ENCODE measurements at places on chromosomes 7 and 10.

DNA sequence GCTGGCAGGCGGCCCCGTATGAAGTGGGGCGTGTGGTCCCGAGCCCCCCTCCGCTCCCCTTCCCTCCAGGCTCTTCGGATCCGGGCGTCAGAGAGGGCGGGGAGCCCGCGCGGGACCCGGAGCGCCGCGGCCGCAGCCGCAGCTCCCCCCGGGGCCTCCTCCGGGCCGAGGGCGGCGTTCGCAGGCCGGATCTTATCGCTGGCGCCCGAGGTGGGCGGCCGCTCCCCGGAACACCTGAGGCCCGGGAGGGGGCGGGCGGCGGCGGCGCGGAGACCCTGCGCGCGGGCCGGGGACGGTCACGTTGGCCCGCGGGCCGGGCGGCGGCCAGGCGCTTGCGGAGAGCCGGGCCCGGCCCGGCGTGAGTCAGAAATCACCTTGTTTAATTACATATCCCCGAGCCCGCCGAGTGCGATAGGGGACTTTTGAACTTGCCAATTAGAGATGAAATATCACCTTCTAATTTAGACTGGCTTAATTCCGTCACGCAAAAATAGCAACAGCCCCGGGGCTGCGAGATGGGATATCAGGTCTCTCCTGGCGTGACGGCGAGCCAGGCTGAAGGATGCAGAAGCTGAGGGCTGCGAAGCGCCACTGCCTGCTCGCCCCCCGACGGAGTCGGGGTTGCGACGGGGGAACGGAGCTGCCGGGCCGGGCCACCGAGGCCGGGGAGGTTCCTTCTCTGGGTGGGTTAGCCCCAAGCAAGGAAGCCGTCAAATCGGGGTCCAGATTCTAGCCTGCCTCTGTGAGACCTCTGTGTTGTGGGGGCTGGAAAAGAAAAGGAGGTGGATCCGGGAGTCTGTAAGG is 43.4 kb downstream of the LDB3 start:
- DNase-seq = peak; percentile 10

- no peak for DNase-seq
Measured at GRCh38 chr10:121828045-121828444, 99.8 kb downstream of the ATE1 start.

DNA sequence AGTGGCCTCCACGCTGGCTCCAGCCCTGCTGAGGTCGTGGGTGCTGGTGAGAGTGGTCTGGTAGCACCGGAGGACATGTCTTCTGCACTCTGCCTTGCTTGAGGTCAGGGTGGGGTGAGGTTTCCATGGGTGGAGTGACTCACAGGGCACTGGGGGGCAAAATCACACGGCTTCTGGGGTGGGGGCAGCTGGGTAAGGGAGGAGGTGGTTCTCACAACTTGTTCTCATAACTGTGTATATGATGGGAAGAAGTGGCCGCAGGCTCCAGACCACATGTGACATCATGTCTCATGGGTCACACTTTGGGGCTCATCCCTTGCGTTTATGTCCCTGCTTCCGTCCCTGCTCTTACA is 884 bp upstream of the PRF1 start:
- DNase-seq = peak; percentile 57

GRCh38 chr7:4406288-4407058 is 275.6 kb upstream of the FOXK1 start:
- no peak for DNase-seq

DNA sequence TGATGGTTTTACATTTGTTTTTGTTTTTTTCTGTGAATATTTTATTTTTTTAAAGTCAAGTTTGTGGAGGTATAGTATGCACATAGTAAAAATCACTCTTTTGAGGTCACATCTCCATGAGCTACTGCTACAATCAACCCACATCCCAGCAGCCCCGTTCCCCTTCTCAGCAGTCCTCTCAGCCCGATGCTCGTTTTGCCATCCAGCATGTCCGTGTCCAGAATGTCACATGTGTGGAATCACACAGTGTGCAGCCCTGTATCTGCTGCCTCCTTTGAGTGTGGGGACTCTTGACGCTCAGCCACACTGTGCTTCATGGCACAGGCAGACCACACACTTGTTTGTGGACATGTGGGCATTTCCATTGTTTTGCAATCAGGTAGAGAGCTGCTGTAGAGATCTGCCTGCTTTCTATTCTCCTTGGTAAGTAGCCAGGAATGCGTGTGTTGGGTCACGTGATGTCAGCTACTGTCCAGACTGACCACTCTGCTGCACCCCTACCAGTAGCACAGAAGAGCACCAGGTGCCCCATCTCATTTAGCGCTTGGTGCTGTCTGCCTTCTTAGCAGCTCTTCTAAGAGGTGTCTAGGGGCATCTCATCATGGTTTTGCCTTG is 71.6 kb upstream of the CAMK2B start:
- DNase-seq = no peak

DNA sequence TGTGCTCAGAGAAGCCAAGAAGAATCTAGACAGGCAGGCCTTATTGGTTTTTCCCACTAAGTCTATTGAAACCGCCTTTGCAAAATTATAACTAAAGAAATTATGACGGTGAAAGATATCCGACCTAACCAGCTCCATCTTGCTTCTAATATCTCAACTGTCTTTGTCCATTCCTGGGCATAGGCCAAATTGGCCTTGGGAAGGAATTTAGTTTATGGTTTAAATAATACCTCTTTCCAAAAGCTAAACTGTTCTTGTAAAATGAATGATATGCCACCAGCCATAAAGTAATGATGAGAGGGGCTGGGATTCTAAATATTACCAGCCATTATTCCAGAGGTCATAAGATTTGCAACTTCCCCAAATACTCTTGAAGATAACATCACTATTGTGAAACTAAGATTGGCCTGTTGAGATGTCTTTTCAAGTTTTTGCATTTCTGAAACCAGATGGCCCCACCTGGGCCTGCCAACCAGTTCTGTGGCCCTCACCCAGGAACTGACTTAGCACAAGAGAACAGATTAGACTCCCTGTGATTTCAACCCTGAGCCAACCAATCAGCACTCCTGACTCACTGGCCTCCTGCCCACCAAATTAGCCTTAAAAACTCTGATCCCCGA is 41.2 kb upstream of the SLC35G1 start:
- DNase-seq = no peak

DNA sequence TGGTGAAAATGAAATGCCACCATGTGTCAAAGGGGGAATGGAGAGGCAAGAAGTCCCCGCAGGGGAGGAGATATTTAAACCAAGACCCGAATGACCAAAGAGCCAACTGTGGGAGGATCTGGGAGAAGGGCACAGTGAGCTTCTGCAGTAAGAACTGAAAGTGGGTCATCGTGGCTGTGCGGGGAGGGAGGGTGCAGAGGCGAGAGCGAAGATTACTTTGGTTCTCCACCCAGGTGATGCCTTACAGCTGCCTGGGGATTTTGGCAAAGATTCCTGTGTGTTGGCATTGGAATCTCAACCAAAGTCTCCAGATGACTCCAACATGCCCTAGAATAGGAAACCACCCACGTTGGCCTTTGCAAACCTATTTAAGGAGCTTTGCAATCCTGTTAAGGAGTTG is 44.2 kb upstream of the ADAM12 start:
- DNase-seq = no peak

GRCh38 chr7:50396856-50397255 is 53.3 kb downstream of the FIGNL1 start:
- DNase-seq = no peak

DNA sequence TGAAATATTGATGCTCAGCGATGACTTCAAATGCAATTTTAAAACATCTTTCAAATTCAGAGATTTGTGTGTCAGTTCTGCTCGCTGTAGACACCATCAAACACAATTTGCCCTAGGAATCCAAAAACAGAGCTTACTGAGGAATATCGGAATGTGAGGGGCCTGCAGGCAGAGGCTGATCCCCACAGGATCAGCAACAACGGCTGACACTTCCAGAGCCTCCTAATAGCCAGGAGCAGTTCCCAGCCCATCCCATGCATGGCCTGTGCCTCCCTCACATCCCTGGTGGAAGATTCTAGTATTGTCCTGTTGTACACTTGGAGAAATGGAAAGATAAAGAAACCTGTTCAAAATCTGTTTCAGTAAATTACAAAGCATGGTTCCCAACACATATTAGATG is 129.7 kb upstream of the VWC2 start:
- no peak for DNase-seq

DNA sequence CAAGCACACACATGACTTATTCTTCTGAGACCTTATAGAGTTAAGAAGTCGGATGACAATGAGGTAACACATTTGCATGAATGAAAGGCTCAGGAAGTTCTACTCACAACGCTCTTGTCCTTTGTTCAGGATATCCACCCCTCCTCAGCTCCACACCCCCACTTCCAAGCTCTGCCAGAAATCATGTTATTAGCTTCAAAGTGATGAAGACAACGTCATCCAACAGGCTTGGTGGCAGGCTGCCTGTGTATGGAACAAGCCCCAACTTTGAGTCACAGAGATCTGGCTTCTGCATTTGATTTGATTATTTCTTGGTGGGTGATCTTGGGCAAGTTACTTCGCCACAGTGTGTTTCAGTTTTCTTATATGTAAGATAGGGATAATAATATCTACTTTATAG is 12.4 kb upstream of the BMPER start:
- DNase-seq = no peak

DNA sequence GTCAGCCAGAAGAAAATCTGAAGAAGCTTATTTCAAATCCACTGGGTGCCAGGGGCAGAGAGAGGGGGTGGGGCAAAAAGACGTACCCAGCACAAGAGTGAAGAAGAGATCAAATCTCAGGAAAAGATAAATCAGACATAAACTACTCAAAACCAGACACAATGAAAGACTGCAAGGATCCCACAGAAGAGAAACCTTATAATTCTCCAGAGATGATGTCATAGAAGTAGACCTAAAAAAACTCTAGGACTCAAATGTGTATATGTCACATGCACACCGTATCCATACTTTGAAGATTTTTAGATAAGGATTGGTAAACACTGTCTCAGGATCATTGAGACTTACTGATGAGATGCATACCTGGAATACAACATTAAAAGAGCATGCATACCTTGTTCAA is 98.5 kb upstream of the PIK3CG start:
- DNase-seq = no peak

GRCh38 chr10:52965509-52965908 is 192.9 kb upstream of the MBL2 start:
- DNase-seq = no peak

DNA sequence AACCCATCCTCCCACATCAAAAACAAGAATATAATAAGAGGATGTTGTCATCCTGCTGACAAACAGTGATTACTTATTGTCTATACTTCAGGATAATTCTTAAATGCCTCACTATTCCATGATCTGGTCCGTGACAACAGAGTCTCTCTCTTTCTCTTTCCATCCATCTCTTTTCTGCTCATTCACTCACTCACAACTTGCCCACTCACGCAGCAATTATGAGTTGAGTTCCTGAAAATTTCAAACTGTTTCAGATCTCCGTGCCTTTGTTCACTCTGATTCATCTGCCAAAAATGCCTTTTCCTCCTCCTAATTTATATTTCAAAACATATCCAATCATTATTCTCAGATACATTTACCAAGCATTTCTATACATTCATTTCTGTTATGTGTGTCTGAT is 1.4 kb downstream of the OR6B1 start:
- DNase-seq = no peak

- DNase-seq = no peak
Measured at GRCh38 chr7:41918597-41918996, 215.7 kb upstream of the INHBA start.

GRCh38 chr10:23694446-23694920 is 255.6 kb downstream of the OTUD1 start:
- DNase-seq = no peak

DNA sequence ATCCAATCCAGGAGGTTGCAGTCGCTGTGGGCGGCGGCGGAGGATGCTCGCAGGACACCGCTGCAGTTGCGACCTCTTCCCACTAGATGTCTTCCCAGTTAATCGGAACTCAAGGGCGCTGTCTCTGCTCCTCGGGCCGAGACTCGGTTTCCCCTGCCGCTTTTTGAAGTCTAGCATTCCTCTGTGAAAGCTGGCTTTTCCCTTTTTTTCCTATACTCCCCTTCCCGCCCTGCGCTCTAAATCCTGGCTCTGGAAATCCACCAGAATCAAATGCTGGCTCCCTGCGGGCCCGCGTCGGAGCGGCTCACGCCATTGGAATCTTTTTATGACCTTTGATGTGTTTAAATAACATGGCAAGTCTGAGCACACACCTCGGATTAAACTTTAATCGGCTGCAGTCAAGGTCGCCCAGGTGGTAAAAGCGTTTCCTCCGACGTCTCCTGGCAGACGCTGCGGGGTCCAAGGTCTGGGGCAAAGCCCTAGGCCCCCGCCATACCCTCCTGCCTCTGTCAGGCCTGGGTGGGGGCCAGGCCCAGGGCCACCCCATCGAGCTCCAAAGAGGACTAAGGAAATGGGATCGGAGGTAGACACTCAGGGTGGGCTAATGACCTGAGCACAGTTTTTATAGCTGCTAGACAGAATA is 10.7 kb upstream of the HOXA13 start:
- no peak for DNase-seq

GRCh38 chr10:103069453-103070331 is 123.4 kb downstream of the NT5C2 start:
- DNase-seq = peak; percentile 47

- DNase-seq = no peak
Measured at GRCh38 chr10:124092250-124092859, 1.0 kb downstream of the CHST15 start.

DNA sequence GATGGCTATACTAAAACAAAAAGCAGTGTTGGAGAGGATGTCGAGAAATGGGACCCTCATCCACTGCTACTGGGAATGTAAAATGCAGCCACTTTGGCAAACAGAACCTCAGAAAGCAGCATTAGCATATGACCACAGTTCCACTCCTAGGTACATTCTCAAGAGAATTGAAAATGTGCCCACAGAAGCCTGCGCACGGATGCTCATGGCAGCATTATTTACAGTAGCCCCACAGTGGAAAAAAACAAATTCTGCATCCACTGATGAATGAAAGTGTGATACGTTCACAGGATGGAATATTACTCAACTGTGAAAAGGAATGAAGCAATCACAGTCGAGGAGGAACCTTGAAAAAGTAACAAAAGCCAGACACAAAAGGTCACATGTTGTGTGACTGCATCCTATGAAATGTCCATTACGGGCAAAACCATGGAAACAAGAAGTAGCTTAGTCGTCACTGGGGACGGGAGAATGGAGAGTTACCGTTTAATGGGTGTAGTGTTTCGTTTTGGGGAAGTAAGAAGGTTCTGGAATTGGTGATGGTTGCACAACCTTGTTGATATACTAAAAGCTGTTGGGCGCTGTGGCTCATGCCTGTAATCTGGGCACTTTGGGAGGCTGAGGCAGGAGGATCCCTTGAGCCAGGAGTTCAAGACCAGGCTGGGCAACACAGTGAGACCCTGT is 2.5 kb upstream of the UPK3B start:
- no peak for DNase-seq

DNA sequence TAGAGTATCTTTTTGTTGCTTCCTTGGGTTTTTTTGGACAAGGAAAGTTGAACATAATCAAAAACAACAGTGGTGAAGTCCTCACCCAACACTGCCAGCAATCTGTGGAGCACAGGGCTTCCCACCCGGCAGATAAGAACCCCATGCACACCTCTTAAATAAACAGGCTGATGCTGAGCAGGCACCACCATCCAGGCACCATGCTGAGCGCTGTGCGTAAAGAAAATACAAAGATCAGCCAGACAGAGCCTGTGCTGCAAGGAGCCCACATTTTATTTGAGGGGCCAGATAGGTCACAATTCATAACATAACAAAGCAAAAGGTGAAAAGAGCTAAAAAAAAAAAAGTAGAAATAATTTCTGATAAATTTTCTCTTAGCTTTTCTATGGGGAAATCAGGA is 231.2 kb downstream of the PTPRN2 start:
- no peak for DNase-seq

Measured in stimulated activated CD8-positive, alpha-beta memory T cell treated with anti-CD3 and anti-CD28 coated beads, Interleukin-7, amount 100 ng/mL, for 4 hours (primary cell).